ENCODE measurements at places on chromosomes 11 and 22.
A peak's percentile ranks its signal among the peaks of the same experiment; 100 is the strongest.

GRCh38 chr11:134592391-134592990 lies 180.4 kb upstream of the B3GAT1 start:
- peak; percentile 31 for DNase-seq

DNA sequence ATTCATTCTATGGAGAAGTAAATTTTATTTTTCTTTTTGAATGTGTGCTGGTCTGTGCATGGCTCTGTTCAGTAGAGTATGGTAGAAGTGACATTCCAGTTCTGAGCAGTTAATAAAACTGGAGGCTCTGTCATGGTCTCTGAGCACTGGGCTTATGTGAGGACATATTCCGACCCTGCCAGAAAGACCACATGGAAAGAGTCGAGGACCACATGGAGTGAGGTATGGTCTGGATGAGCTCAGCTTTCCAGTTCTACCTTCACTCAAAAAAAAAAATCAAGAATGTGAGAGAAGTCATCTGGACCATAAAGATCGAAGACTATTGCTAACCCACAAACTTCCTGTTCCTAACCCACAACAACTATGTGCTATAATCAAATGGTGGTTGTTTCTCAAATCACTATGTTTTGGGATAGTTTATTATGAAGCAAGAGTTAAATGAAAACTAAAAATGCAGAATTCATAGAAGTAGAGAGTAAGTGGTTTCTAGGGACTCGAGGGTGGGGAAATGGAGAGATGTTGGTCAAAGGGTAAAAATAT lies 534.2 kb upstream of the ANO5 start:
- no peak for DNase-seq

DNA sequence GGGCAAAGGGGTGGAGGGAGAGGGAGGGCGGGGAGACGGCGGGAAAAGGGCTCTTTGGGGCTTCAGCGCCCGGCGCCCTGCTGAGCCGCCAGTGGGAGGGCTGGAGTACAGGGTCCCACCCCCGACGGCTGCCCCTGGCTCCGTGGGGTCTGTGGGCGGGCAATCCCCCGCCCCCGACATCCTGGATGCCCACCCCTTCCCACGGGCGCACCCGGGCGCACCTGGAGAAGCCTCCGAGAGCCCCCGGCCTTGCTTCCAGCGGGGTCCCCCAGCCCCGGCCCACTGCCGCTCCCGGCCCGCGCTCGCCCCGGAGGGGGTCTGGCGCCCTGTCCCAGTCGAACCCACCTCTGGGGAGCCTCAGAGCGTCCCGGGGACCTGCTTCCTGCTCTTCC lies 394 bp downstream of the CHRM4 start:
- DNase-seq = no peak

DNA sequence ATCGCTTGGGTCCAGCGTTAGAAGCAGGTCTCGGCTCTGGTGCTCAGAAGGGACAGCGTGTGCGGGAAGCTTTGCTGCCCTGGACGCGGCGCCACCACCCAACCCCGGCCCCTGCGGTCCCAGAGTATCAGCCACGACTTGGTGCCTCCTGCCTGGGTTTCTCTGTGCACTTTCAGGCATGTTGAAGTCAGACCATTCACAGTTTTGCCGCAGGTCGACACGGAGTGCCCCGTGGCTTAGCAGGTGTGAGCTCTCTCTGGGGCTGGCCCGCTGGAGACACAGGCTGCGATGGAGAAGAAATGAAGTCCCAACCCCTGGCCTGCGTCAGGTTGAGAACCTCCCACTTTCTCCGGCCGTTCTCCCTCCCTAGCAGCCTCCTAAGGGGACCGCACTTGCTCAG lies 494.5 kb downstream of the BRD1 start:
- no peak for DNase-seq

DNA sequence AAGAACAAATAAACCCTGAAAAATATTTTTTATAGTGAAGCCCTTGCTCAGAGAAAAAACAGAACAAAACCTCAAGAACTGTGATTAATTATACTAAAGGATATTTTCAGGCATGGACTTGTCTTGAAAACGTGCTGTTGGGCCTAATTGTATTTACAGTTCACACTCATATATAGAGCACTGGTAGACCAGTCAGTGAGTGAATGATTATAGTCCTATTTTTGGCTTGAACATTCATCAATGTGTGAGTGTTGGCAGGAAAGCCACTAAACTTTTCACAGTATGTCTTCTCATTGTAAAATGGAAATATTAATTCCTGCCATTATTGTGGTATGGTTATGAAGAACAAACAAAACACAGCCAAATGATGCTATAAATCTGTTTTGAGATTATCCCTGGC lies 462.8 kb downstream of the KCNA4 start:
- DNase-seq = no peak

- DNase-seq = no peak
Observed at GRCh38 chr22:31680861-31681341, 18.9 kb upstream of the PISD start.

DNA sequence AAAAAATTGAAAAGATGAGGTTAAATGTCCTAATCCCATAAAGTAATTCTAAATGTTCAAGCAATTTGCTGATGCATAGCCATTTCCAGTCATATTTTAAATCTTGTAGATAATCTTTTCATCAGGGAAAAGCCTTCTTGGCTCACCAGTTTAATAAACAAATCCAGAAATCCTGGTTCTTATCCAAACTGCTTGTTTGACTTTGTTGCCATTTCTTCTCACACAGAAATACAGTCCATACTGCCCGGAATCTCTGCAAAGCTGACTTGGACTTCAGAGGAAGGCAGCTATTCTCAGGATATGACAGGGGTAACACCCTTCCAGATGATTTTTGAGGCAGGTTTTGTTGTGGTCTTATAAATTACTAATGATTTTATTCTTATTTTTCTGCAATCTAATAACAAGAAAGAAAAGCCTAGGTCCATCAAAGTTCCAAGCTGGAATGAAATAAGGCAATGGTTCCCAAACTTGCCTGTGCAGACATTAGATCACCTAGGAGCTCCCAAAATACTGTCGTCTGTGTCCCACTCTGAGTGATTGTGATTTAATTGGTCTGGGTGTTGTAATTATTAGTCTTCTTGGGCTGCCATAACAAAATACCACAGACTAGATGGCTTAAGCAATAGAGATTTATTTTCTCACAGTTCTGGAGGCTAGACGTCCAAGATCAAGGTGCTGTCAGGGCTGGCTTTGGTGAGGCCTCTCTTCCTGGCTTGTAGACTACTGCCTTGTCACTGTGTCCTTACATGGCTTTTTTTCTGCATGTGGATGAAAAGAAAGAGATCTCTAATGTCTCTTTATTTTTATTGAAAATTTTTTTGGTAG lies 55.1 kb upstream of the RCE1 start:
- DNase-seq = no peak

- no peak for DNase-seq
Observed at GRCh38 chr11:124835918-124836317, 29.3 kb upstream of the ROBO3 start.
